ENCODE measurements at places on chromosomes 4 and X.

DNA sequence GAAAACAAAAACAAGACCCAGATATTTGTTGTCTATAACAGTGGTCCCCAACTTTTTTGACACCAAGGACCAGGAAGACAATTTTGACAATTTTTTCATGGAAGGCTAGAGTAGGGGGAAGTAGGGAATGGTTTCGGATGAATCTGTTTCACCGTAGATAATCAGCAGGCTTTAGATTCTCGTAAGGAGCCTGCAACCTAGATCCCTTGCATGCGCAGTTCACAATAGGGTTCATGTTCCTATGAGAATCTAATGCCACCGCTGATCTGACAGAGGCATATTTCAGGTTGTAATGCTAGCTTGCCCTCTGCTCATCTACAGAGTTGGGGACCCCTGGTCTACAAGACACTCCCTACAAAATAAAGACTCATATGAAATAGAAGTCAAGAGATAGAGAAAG lies 229.8 kb downstream of the NDST4 start:
- DNase-seq = no peak

DNA sequence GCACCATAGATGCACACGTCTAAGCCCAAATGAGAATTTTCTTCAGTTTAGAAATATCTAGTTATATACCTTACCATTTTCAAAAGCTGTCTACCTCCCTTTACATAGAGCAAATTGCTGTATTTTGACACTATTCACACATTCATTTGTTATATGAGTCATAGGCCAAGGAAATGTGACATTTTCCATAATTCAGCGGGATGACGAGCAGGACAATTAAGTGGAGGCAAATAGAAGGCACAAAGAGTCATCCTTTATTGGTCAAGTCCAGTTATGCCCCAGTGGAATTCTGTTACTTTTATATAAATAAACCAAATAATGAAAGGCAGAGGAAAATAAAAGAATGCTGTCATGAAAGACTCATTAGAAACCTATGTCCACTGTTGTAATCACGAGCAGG lies 27.9 kb downstream of the FGF13 start:
- DNase-seq = no peak

- no peak for DNase-seq
Observed at GRCh38 chr4:150818661-150819060, 196.4 kb downstream of the LRBA start.

DNA sequence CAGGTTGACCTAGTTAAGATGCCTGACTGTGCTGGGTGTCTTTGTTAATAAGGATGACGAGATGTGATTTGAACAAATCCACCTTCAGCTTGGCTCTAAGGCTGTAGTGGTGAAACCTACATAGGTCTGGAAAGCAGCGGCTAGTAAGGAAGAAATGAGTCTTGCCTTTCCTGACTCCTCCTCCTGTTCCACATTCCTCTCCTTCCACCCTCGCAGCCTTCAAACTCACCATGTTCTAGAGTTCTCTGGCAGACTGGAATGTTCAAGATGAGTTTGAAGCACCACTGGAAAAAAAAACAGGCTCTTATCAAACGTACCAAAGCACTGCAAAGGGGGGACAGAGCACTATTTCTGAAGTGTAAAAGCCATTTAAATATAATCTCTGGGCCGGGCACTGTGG lies 395.4 kb downstream of the BMPR1B start:
- DNase-seq = no peak

DNA sequence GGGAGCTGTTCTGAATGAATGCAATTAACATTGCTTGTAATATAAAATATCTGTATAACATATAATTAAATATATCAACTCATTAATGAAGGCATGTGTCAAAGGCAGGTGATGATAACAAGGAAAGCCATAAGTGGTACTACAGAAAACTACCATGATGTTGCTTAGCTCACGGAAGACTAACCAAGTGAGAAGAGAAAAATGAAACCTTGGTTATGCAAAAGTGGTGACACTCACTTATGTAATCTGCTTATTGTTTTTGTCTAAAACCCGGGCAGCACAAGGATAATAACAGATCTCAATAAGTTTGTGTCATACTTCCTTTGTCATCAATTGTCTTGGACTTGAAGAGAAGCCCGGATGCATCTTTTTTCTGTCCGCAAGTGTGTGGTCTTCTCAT lies 156.4 kb downstream of the HS6ST2 start:
- no peak for DNase-seq

DNA sequence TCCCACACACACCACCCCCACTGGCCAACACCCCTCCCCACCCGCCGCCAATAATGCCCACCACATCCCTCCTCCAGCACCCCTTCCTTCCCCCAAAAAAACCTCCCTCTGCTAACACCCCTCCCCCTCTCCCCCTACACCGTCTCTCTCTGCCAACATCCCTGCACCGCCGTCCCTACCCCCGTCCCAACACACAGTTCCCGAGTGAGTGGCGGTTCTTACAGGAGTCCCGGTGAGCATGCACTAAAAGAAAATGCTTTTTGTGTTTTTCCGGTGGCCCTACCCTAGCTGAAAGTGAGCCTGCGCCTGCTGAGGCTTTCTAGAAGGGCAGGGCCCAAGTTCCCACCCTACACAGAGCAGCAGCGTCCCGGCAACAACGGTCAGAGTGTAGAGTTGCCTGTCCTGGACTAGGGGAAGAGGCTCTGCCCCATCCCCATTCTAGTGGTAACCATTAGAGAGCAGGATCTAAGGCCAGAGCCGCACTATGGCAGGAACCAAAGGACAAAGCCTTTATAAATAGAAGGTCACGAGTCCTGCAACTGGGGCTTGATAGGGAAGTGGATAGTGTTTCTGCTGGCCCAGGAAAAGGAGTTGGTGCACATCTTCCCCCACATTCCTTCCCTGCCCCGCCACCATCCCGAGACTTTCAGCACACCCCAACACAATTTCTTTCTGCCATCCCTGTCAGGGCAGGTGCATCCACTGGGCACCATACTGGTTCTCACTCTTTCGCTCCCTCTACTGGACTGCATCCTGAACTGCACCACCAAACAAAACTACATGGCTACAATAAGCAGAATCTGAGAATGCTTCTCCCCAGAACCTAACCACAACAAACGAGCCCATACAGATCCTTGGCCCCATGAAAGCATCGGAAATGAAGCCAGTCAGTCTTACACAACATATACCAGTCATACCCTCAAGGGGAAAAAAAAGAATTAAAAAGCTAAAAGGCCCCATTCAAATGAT lies 78.1 kb upstream of the PAGE3 start:
- no peak for DNase-seq

GRCh38 chr4:25504932-25505636 lies 128.0 kb downstream of the ANAPC4 start:
- no peak for DNase-seq

GRCh38 chrX:73851014-73852009 lies 288.3 kb downstream of the CHIC1 start:
- peak; percentile 36 for DNase-seq

GRCh38 chr4:48854395-48854683 lies 23.5 kb downstream of the OCIAD1 start:
- DNase-seq = no peak

DNA sequence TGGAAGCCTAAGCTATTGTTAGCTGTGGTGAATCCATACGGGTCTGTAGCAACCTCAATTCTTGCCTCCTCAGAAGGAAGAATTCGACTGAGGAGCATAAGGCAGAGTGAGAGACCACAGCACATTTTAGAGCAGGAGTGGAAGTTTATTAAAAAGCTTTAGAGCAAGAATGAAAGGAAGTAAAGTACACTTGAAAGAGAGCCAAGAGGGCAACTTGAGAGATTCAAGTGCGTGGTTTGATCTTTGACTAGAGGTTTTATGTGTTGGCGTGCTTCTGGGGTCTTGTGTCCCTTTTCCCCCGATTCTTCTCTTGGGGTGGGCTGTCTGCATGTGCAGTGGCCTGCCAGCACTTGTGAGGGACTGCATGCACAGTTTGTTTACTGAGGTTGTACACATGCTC lies 880.6 kb upstream of the INTU start:
- no peak for DNase-seq

DNA sequence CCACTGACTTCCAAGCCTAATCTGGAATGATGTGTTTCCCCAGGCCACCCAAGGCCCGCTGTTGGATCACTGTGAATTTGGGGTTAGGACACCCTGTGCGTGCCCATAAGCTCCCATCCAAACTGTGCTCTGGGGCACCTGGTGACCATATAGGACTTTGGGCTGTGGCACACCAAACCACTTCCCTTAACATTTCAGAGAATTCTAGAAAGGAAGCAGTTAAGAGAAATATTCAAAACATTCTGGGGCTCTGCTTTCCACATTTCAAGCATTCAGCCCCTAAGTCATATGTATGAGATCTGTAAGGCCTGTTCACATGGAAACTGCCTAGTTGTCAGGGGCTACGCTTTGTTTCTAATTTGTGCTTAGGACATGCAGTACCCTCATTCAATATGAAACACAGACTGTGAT lies 14.4 kb downstream of the VGLL1 start:
- no peak for DNase-seq

DNA sequence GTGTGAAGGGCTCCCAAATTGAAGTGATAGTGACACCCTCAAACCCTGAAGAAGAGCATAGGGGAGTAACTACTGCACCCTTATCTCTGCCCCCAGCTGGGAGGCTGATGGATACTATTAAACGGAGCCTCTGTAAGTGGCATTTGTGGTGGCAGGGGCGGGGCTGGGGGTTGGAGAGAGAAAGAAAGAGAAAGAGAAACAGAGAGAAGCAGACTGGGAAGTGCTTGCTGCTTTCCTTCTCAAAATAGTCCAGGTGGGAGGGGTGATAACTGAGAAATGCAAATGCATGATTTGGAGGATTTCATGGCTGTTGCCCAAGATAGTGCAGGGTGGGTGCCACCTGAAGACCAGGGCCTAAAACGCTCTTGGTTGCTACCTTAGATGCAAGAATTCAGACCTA lies 253.5 kb upstream of the GATB start:
- DNase-seq = no peak

DNA sequence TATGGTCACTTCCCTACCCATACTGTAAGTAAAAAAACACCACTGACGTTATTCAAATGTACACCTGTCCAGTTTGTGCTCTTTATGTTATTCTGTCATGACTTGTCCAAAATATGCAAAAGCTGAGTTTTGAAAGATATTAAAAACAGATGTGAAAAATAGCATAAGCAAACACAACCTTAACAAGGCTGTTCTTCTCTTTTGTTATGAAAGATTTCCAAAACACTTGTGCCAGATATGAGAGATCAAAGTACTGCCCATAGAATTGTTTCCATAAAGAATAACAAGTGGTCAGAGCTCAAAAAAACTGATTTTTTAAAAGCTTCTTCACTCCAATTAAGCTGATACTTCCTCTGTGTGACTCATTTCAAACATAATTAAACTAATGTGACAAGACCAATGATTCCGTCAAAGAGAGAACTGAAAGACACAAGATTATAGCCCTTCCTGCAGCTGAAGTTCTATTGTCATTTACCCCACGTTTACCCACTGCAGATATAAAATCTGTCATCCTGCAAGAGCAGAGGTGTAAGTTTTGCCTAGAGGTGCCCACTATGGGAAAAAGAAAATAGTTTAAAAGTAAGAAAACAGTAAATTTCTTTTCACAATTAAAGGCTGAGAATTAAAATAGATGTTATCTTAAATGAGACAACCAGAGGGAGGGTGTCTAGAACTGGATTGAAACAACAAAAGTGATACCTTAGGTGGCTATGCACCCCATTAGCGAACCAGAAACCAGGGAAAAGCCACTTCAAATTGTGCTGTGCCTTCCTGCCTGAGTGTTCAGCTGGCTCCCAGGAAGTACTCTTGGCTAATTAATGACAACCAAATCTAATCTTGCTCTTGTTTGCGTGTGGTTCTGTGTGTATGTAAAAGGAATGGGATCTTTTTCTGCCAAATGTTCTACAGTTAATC lies 30.1 kb downstream of the RASSF6 start:
- no peak for DNase-seq

- no peak for DNase-seq
Observed at GRCh38 chr4:41969671-41970070, 11.9 kb upstream of the DCAF4L1 start.

DNA sequence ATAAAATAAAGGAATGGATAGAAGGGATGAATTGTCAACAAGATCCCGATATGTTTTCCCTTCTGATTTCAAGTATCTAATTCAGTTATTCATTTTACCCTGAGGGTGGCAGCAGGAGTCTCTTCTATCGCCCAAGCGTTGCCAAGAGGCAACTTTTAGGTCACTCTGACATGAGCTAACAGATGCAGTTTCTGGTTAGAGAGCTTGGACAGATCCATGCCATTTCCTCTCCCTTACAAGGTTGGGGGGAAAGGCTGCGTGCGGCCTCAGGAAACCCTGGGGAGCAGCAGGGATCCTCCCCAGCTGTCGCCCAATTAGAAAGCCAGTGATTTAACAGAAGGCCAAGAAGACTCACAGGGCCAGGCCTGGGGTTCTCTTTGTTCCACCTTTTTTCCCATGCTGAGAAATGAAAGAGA lies 35.3 kb upstream of the WAS start:
- DNase-seq = no peak

DNA sequence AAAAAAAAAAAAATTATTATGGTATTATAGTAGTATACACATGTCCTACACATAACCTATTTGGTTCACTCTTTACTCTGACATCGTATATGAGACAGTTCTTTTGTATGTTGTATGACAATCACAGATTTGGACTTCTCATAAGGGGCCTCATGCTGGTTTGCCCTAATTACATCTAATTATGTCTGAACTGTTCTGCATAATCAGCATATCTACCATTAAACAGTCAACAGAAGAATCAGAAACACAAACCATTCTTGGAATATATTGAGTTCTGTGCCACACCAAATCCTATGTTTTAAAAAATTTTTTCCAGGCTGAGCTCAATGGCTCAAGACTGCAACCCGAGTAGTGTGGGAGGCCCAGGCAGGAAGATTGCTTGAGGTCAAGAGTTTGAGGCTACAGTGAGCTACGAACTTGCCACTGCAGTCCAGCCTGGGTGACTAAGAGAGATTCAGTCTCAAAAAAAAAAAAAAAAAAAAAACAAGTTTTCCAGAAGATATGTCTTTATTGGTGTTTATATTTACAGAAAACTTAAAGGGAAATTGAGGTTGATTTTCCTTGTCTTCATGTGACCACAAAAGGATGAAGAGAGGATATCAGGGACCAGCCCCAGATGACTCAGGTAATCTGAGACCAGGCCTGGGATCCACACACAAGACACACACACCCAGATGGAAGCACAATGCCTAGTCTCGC lies 22.2 kb downstream of the TRIM61 start:
- no peak for DNase-seq

- no peak for DNase-seq
Observed at GRCh38 chr4:94690851-94691254, 66.9 kb upstream of the BMPR1B start.

- no peak for DNase-seq
Observed at GRCh38 chrX:3216581-3217180, 129.8 kb downstream of the MXRA5 start.

GRCh38 chr4:99207911-99208718 lies 10.9 kb downstream of the ADH6 start:
- DNase-seq = no peak

GRCh38 chrX:33190016-33190415 lies 21.3 kb downstream of the DMD start:
- DNase-seq = no peak

DNA sequence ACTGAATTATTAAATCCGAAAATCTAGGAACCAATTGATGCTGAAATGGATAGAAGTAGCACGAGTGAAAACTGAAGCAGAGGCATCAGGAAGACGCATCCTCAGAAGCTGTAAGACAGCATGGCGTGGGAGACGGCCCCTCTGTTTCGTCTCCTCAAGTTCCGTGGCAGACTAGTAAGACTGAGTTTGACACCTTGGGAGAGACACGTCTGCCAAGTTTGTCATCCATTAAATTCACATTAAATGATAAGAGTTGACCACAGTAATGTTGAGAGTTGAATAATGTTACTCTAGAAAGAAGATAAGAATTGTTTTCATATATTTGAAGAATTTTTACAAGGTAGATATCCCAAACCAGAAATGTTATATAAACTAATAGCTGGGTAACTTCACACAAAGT lies 736.1 kb upstream of the FRG1 start:
- DNase-seq = no peak
